ENCODE measurements at places on chromosomes 1 and 21.

DNA sequence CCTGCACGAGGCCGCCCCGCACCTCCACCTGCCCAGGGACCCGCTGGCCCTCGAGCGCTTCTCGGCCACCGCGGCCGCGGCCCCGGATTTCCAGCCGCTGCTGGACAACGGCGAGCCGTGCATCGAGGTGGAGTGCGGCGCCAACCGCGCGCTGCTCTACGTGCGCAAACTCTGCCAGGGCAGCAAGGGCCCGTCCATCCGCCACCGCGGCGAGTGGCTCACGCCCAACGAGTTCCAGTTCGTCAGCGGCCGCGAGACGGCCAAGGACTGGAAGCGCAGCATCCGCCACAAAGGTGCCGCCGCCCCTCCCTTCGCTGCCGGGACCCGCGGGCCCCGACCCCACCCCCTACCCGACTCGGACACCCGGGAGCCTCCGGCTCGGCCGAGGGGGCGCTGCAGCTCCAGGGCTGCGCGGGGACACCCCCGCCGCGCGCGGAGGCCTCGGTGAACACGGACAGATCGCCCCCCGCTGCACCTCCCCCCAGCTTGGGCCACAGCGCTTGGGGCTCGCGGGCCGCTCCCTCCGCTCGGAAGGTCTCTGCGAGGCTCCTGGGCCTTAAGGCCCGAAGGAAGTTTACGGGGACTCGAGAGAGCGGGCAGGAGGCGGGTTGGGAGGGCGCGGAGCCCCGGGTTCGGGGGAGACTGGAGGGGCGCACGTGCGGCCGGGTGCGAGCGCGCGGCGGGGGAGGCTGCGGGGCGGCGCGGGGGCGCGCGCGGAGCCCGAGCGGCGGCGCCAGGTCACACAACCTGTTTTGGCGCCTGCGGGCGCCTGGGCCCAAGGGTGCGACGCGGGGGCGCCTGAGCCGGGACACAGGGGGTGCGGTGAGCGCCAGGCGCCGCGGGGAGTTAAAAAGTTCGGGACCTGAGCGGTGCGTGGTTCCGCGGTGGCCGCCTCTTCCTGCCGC, 1.2 kb downstream of the SAMD11 start:
- DNase-seq: no peak

DNA sequence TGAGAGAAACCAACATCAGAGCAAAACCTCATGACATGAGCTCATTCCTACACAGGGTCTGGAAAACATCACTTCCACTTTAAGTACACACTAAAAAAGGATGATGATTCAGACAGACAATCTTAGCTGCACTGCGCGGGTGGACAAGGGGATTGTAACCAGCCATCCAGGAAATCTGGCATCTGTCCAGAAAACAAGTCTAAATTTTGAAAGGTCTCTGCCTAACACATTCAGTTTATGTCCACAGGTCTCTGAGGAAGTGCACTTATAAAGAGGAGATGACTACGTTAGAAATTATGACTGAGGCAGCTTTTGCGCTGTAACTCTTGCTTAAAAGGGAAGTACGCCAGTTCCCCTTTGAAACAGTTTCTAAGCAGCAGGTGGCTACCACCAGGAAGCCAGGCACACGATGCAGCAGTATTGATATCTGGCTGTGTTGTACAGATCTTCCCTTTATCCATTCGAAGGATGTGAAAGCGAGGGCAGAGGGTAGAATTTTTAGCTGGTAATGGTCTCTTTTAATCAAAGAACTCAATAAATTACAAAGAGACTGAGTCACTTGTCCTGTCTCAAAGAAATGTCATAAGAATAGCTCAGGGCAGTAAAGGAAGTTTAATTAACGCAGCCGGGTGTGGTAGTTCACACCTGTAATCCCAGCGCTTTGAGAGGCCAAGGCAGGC, 128.0 kb downstream of the SETD4 start:
- no peak for DNase-seq

GRCh38 chr21:17539743-17540341, 27.0 kb downstream of the CXADR start:
- DNase-seq: no peak

- DNase-seq: no peak
Observed at GRCh38 chr1:113901191-113901590, 3.4 kb downstream of the AP4B1 start.

DNA sequence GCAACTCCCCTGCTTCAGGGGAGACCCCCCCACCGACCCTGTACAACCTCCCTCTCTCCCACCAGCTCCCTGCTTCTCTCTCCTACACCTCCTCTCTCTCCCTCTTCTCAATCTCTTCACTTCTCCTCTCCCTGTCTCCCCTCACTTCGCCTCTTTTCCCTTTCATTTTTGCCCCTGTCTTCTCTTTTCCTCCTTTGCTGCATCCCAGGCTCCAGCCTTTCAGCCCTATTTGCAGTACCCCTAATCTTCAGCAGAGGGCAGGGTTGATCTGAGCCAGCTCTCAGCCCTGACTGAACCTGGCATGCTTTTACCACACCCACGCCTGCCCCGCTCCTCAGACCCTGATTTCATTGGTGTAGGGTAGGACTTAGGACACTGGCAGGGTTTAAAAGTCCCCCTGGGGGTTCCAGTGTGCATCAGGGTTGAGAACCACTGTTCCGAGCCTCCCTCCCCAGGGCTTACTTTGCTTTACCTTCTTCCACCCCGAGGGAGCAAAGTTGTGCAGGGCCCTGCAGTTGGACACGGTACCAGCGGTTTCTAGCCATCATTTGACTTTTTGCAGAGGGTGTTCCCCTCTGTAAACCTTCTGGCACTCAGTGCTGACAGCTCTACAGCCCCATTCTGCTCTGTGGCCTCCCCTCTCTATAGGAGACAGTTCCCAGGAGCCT, 67.3 kb upstream of the CNTN2 start:
- DNase-seq: no peak

- no peak for DNase-seq
Observed at GRCh38 chr1:54407154-54407403, 885 bp upstream of the SSBP3 start.

GRCh38 chr1:113691184-113691583, 68.1 kb downstream of the PHTF1 start:
- DNase-seq: no peak

DNA sequence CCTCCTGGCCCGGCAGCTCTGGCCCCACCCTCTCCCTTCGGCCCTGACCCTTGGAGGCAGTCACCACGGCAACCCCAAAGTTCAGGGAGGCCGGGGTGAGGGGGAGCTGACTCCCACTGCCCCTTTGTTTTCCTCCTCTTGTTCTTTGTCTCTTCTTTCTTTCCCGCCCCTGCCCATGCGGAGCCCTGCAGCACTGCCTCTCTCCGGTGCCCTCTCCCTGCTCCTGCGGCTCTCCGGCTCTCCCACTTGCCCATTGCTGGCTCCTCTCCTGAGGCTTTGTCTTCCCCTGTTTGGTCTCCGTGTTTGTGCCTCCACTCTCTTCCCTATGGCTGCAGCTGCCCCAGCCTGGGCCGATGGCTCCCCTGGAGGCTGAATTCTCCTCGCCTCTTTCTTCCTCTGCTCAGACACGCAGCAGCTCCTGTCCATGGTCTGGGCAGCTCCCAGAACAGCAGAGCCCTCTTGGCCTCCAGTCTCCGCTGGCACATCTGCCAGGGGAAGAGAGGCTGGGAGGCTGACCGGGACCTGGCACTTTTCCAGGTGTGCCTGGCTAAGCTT, 5.8 kb downstream of the CELSR2 start:
- no peak for DNase-seq

GRCh38 chr1:12179111-12179519, 12.3 kb downstream of the TNFRSF1B start:
- no peak for DNase-seq

DNA sequence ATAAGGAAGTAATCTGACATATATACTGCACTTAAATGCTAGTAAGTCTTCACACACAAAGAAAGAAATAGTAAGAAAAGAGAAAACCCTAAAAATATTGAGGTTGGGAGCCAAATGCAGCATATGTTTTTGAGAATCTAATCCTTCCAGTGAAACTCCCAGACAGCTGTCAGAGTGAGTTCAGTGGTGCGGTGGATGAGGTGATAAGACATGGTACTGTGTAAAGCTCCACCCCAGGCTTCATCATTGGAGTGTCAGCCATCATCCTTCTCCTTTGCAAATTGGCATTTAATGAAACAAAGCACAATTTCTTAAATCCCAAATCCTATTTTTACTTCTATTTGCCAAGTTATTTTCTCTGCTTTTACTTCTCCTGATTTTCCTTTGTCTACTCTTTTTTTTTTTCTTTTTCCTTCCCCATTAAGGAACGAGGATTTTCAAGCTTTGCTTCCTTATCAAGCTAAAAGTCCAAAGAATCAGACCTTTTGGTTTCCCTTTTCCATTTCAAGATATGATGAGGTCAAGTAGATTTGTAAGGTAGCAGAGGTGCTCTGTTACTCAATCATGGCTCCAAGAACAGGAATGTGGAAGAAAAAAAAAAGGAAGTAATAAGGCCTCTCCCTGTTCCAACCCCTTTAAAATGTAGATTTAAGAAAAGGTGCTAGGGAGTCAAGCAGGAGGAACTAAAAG, 343.3 kb downstream of the SETD4 start:
- no peak for DNase-seq

- no peak for DNase-seq
Observed at GRCh38 chr1:114482585-114482984, 28.4 kb downstream of the TRIM33 start.

- no peak for DNase-seq
Observed at GRCh38 chr1:91245435-91245834, 159.2 kb downstream of the HFM1 start.

DNA sequence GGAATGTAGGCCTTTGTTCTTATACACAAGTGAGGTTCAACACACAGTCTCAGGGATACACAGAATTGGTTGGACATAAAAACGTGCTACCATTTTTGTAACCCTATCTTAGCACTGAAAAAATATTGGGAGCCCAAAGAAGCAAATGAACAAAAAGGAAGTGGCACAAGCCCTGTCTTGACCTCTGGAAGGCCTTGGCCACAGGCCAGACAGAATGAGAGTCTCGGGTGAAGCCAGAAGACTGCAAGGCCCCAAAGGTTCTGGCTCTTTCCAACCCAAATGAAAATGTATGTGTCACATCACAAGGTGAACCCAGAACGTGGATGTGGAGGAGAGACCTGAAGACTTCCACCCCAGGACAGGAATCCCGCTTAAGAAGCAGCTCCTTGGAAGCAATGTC, 57.3 kb downstream of the PGBD5 start:
- DNase-seq: no peak

GRCh38 chr1:225488676-225489075, 60.8 kb upstream of the LBR start:
- no peak for DNase-seq

DNA sequence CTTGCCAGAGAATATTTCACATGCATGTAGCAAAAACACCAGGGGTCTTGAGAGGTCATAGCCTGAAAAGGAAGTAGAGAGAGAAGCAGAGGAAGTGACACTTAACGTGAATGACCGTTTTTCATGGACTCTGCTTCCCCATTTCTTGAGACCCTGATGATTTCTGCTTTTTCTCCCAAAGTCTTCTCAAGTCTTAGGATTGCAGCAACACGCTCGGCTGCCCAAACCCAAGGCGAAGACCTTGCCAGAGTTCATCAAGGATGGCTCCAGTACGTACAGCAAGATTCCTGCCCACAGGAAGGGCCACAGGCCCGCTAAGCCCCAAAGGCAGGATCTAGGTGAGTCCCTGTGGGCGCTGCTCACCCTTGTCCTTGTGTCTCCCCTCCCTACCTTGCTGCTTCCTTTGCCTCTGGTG, 12.8 kb downstream of the THEMIS2 start:
- DNase-seq: no peak

DNA sequence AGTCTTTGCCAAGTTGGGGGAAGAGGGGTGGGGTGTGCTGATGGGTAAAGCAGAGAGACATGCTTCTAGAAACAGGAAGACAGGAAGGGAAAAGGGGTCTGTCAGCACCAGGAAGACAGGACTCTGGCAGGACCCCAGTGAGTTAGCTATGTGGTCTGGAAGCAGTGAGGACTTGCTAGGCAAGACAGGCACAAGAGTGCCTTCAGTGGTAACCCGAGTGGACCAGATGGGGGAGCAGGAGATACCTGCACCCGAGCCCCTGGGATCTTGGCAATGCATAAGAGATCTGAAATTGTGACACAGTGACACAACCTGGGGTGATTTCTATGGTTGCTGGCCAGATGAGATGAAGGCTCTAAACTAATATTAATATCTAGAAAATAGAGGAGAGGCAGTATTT, 7.0 kb downstream of the TLR5 start:
- DNase-seq: no peak

GRCh38 chr21:16492892-16493291, 763.1 kb downstream of the USP25 start:
- no peak for DNase-seq

DNA sequence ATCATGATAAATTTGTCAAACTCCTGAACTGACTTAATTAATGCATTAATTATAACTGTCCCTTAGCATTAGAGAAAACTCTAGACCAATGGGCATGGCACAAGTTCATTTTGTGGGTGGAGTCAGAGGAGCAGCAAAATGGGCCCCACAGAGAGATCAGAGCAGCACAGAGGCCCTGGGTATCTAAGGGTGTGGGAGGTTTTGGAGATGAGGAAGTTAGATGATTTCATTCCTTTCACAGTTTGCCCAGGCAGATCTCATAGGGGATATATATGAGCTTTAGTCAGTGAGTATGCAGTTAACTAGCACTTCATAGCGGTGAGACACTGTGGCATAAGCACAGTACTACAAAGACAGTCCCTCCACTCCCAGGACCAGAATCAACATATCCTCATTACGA, 117.3 kb downstream of the MAB21L3 start:
- DNase-seq: no peak

GRCh38 chr1:202357506-202357905, 9.0 kb downstream of the PPP1R12B start:
- DNase-seq: no peak

- DNase-seq: no peak
Observed at GRCh38 chr1:230185076-230186001, 118.3 kb downstream of the GALNT2 start.

GRCh38 chr1:171081314-171081753, 9.4 kb upstream of the FMO3 start:
- no peak for DNase-seq

- DNase-seq: no peak
Observed at GRCh38 chr1:234327577-234328164, 45.6 kb upstream of the COA6 start.

DNA sequence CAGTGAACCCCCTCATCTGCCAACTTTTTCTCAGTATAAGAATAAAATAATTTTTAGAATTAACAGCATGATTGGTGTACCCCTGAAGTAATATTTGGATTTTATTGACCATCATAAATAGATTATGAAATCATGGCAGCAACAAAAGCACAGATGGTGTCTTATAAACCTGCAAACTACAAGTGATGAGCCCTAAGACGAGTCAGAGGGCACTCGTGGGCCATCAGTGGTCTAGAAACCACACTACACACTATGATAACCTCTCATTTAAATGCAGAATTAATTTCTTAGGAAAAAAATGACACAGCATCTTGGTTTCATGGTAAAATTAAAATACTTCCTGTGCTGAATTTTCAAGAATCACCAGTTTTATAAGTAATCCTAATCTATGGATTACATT, 312.4 kb downstream of the PTBP2 start:
- no peak for DNase-seq

DNA sequence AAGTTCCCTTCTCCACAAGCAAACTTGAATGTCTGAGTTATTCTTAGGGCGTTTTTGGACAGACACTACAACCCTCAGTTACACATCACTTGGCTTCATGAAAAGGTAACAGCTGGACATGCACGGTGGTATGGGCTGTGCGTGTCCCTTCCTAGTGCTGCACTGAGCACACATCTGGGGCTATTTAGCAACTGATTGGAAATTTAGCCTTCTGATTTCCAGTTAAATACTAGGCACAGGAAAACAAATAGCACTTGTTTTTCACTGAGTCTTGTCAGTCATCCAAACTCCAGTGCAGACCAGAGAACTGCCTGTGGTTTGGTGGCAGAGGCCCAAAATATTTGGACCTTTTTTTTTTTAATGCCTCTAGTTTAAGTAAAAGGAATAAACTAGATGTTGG, 134.7 kb downstream of the TGFBR3 start:
- DNase-seq: no peak

GRCh38 chr21:42654179-42654912, 925 bp downstream of the PDE9A start:
- no peak for DNase-seq

Measured in NCI-H2081 treated with DMSO at 0.1 percent for 48 hours (cell line).